ENCODE measurements at places on chromosomes 7 and 10.

GRCh38 chr10:112132435-112132834, 51.1 kb downstream of the GPAM start:
- no peak for DNase-seq

- DNase-seq: no peak
Measured at GRCh38 chr7:106063024-106063423, 49.1 kb downstream of the SYPL1 start.

DNA sequence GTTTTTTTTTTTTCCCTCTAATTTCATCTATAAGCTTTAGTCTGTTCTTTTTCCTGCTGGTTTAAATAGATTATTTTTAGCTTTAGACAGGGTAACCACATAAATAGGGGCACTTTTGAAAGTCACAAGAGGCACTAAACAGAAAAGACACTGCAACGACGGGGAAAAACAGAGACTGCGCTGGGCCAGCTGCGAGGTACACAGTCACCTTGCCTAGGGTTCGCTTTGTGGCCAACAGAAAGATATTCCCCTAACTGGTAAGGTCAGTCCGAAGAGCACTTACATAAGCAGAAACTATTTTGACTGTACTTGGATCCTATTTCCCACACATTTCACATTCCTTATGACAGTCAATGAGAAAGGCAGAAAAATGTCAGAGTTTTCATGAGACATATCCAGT, 175.6 kb upstream of the PHF14 start:
- DNase-seq: no peak

GRCh38 chr7:149334219-149334618, 72.2 kb downstream of the ZNF783 start:
- no peak for DNase-seq

DNA sequence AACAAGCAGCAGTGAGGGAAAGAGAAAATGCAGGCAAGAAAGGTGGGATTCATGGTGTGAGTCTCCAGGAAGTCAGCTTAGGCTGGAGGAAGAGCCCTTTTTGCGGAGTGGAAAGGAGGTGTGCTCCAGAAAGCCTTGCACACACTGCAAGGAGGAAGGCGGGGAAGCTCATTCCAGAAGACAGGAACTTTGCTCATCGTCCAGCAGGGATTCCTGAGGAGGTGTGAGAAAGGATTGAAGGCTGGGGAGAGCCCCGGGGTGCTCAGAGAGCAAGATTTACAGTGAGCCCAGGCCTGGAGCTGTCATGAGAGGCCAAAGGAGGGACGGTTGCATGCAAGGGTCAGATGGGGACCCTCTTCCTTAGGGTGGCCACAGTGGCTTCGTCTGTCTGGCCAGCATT, 17.6 kb downstream of the SLC29A3 start:
- DNase-seq: no peak

GRCh38 chr10:53601260-53601875, 828.8 kb upstream of the MBL2 start:
- no peak for DNase-seq

GRCh38 chr10:94439275-94439861, 37.0 kb downstream of the TBC1D12 start:
- DNase-seq: no peak

DNA sequence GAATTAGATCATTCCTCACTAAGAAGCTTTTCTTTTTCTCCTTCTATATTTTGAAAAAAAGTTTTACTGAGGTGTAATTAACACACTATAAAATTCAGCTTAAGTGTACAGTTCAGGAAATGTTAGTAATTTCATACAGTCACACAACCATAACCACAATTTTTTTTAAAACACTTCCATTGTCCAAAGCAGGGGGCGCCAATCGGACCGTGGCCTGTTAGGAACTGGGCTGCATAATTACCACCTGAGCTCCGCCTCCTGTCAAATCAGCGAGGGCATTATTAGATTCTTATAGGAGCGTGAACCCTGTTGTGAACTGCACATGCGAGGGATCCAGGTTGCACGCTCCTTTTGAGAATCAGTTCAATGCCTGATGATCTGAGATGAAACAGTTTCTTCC, 427.1 kb downstream of the TFEC start:
- DNase-seq: no peak

- DNase-seq: no peak
Measured at GRCh38 chr10:76149602-76150138, 718.2 kb downstream of the LRMDA start.

- no peak for DNase-seq
Measured at GRCh38 chr10:101014966-101015581, 15.5 kb downstream of the LZTS2 start.

GRCh38 chr7:151504715-151505326, 14.9 kb downstream of the RHEB start:
- no peak for DNase-seq

DNA sequence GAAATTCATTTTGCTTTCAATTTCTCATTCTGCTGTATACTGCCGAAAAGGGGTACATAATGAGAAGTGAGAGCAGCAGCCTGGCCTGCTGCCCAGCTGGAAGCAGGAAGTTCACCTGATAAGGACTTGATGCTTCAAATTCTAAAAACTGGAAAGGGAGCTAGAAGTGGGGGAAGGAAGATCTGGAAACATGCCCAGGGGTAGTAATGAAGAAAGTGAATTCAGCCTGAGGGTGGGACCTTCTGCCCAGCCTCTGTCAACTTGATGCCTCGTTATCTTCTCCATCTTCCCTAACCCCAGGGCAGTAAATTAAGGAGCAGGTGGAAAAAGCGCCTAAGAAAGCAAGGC, 69.4 kb downstream of the ARMH3 start:
- no peak for DNase-seq

DNA sequence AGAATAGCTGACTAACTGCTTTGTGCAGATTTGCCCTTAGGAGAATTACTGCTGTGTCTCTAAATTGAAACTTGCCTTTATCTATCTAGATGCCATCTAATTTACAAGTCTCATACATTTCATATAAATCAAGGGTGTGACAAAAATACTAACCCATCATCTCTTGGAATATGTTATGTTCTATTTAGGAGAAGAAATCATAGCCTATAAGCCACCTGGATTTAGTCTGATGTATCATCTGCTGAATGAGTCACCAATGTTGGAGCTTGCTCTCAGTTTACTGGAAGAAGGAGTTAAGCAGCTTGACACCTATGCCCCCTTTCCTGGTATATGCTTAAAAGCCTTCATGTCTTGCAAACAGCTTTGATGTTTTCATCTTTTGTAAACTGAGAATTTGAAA, 43.5 kb downstream of the NUP205 start:
- no peak for DNase-seq

DNA sequence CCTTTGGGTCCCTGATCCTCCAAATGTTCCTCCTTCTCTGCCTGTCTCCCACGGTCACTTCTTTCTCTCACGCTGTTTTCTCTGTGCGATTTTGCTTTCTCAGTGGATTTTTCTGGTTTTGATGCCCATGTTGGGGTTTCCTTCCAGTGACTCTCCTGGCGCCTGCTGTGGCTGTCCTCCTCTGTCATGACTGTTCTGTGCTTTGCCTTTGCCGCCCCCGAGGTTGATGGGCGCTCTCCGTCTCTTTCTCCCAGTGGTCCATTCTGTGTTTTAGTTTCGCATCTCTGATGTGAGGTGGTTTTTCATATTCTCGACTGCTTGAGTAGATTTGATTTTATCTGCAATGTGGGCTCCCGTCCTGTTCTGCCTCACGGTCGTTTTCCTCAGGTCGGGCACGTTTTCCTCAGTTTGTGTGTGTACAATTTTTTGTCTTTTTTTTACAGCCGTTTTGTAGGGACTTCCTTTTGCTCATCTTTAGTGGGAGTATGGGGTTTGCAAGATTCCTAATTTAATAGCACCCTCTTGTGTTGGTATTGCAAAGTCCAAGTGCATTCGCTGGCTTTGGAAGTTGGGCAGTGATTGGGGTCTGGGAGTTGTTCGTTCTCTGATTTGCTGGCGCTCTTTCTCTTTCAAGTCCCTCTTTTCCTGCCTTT, 100.0 kb downstream of the INPP5A start:
- DNase-seq: peak; percentile 62

- DNase-seq: no peak
Measured at GRCh38 chr7:141575654-141576448, 24.6 kb downstream of the AGK start.

- no peak for DNase-seq
Measured at GRCh38 chr10:15315286-15315685, 55.8 kb downstream of the FAM171A1 start.

DNA sequence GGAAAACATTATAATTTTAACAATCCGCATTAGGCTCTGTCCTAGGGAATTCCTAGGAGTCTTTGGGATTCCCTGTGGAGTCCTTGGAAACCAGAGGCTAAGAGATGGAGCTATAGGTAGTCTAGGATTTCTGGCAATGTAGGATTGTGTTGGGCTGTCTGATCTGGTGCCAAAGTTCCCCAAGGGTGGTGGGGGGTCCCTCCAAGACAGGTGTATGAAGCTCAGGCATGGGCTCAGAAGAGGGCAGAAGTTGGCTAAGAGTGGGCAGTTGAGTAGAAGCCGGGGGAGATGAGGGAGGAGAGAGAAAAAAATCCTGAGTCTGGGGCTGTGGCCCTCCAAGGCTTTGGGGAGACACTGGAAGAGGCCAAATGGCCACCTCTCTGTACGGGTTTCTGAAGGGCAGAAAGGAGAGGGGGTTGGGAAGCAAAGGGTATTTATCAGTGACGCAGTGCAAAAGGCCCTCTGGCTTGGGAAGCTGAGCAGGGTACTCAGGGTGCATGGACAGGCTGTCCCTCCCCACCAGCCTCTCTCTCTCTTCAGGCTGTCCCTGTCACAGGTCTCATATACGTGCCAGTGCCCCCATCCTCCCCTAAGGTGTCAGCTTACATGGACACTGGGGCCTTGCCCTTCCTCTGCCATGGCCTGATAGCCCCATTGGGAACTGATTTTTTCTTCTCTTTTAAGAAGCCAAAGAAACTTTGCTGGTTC, 929 bp downstream of the HOXA6 start:
- DNase-seq: no peak

- no peak for DNase-seq
Measured at GRCh38 chr7:155893176-155893575, 80.9 kb upstream of the SHH start.

- DNase-seq: no peak
Measured at GRCh38 chr7:151710646-151711434, 166.1 kb downstream of the PRKAG2 start.

- DNase-seq: no peak
Measured at GRCh38 chr10:43350686-43351085, 20.8 kb upstream of the FXYD4 start.

DNA sequence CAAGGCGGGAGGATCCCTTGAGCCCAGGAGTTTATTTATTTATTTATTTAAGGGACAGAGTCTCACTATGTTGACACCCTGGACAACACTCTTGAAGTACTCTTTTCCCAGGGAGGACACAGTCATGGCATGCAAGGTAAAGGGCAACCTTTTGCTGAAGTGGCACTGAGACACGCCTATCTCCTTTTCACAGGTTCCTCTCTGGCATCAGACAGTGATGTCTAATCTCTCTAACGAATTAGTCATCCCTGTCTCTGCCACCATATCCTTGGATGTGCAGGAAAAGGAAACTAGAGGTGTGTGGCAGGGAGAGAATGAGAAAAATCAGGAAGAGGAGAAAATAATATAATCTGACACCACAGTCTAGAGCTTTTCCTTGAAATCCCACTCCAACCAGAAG, 19.5 kb downstream of the CPVL start:
- DNase-seq: no peak

GRCh38 chr7:81810476-81811155, 40.8 kb upstream of the HGF start:
- no peak for DNase-seq

DNA sequence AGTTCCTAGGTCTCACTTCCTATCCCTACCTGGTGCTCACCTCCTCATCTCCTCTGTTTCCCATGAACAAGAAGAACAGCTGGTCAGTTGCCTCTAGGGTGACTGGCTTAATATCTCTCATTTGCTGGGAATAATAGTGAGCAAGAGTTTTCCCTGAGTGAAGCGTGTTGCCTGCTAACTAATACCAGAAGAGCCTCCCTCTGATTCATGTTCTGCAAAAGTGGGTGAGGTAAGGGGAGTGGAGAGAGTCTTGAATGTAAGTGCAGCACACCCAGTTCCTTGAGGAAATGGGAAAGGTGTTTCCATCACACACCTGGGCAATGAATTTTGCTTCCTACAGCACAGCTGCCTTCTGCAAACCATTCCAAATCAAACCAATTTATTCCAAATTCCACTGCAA, 29.6 kb downstream of the FZD1 start:
- no peak for DNase-seq

DNA sequence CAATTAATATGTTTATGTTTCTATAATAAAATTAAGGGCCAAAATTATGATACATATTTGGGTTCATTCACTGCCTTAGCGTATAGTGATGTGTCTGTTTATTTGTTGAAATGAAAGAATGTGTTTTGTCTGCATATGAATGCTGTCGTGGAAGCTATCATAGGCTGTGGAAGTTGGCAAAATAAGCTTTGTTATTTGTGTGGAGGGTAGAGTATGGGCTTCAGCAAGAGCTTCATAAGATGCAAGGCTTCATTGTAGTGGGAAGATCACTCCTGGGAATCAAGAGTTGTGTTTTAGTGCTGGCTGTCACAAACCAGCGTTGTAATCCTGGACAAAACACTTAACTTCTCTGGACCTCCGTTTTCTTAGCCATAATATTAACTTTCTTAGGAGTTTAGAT, 2.5 kb downstream of the SLK start:
- no peak for DNase-seq

- no peak for DNase-seq
Measured at GRCh38 chr10:79442171-79443040, 3.0 kb downstream of the ZCCHC24 start.

DNA sequence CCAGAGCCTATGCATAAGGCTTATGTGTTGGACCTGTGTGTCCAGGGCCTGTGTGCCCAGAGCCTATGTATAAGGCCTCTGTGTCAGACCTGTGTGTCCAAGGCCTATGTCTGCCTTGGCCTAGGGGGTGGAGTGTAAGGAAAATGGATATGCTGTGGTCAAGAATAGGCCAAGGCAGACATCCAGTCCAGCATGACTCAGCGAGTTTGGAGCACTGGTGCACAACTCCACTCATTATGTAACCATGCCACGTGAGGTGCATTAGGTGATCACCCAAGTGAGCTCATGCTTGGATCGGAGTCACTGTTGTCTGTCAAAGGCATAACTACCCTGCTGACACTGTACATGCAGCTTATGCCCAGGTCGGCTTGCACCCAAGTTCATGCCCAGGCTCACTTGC, 238.9 kb downstream of the CACNA2D1 start:
- no peak for DNase-seq

- DNase-seq: no peak
Measured at GRCh38 chr7:46576950-46577349, 655.9 kb upstream of the IGFBP3 start.

DNA sequence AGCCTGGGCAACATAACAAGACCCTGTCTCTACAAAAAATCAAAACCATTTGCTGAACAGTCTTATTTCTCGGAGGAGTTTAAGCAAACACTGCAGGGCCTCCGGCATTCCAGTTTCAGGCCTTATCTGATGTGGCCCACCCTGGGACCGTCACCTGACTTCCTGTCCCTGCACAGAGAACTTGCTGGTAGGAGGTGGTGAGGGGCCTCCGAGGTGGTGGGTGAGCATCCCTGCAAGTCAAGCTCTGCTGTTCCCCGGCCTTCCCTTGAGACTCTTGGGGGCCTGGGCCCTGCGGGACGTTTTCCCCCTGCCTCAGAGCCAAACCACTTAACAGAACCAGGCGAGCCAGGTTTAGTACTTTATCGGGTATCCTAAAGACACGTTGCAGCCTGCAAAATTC, 44.5 kb upstream of the AP5Z1 start:
- DNase-seq: no peak

Measured in CD4-positive, alpha-beta T cell treated with Interleukin-12 subunit alpha and Interleukin-12 subunit beta, for 1 hour (primary cell).